ENCODE measurements at places on chromosomes 6 and 20.
A peak's percentile ranks its signal among the peaks of the same experiment; 100 is the strongest.

DNA sequence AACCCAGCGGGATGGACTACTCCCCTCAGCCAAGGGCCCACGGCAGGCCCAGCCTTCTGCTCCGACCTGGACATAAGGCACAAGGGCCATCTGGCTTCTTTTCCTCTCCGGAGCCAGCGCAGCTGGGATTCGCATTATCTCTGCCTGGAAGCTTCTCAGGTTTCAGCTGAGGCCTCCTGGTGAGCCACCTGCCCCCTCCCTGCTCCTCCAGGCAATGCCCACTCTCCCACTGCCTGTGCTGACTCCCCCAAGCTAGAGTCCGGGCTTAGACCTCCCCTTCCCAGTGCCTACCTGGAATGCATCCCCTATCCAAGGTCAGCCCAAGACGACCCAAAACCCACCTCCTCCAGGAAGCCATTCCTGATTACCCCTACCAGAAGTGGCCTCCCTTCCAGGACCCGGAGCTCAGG lies 60.7 kb downstream of the EZR start:
- DNase-seq, result no peak

- DNase-seq, result peak; percentile 50
Observed at GRCh38 chr6:44431118-44431725, 43.7 kb downstream of the CDC5L start.

DNA sequence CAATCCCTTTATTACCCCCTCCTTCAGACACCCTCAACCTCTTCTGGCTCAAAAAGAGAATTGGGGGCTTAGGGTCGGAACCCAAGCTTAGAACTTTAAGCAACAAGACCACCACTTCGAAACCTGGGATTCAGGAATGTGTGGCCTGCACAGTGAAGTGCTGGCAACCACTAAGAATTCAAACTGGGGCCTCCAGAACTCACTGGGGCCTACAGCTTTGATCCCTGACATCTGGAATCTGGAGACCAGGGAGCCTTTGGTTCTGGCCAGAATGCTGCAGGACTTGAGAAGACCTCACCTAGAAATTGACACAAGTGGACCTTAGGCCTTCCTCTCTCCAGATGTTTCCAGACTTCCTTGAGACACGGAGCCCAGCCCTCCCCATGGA lies 2.2 kb downstream of the TNF start:
- no peak for DNase-seq

- DNase-seq, result no peak
Observed at GRCh38 chr6:40642837-40643236, 55.7 kb upstream of the LRFN2 start.

DNA sequence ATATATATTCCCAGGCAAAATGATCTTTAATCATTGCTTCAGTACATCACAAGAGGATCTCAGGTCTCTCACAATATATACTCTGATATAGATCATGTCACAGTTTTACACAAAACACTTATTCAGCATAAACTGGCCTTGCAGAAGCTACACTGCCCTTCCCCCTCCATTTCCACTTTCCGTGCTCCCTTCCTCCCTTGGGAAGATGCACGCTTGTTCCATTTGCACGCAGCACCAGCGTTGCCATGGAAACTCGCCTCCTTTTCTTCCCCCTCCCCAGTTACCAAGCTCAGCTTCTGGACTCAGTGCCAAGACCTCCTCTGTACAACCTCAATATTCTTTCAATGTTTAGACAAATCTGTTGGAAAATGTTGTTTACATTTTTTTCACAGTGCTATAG lies 154.6 kb downstream of the RFPL4B start:
- DNase-seq, result no peak

GRCh38 chr6:135813401-135813800 lies 38.1 kb upstream of the PDE7B start:
- DNase-seq, result no peak

- no peak for DNase-seq
Observed at GRCh38 chr20:24993337-24994185, 1.0 kb upstream of the APMAP start.

GRCh38 chr6:73610444-73611275 lies 43.1 kb downstream of the SLC17A5 start:
- no peak for DNase-seq

GRCh38 chr20:37095108-37095598 lies 644 bp downstream of the RBL1 start:
- peak; percentile 43 for DNase-seq

Measured in stimulated activated CD4-positive, alpha-beta T cell treated with anti-CD3 and anti-CD28 coated beads, Interleukin-4, amount 100 ng/mL, for 24 hours (primary cell).